Activated CD8-positive, alpha-beta memory T cell treated with anti-CD3 and anti-CD28 coated beads for 36 hours (primary cell): ENCODE measurements at places on chromosomes 11 and 22. TPM values are rescaled to one million over a fixed set of nuclear protein-coding genes. Genes with fewer than 3 reads are reported as not detected.

The RAC2 gene
- 498 TPM for total RNA-seq

The UPK3A gene
- not detected for total RNA-seq

The CD6 gene
- 212 TPM for total RNA-seq

The C11orf21 gene
- total RNA-seq, result 3.5 TPM

The LSP1 gene
- 254 TPM for total RNA-seq

The KRTAP5-2 gene
- total RNA-seq, result not detected

The SAA1 gene
- not detected for total RNA-seq

The TP53AIP1 gene
- total RNA-seq, result not detected

The TMEM123 gene
- 217 TPM for total RNA-seq

The FIBIN gene
- total RNA-seq, result not detected

The HTR3A gene
- not detected for total RNA-seq

The HBE1 gene
- not detected for total RNA-seq

The SGSM1 gene
- not detected for total RNA-seq

The UCP2 gene
- 279 TPM for total RNA-seq

The RFPL2 gene
- total RNA-seq, result 0.10 TPM

The XKR3 gene
- not detected for total RNA-seq

The POTEH gene
- not detected for total RNA-seq

The ASCL2 gene
- 1.8 TPM for total RNA-seq

The CNGA4 gene
- not detected for total RNA-seq

The SNU13 gene
- 338 TPM for total RNA-seq

The GGTLC2 gene
- not detected for total RNA-seq
